HT-29 (cell line): ENCODE measurements at places on chromosomes 7 and 10. TPM values are rescaled to one million over a fixed set of nuclear protein-coding genes. Genes with fewer than 3 reads are reported as not detected.

GRCh38 chr10:74786126-74786525 is 40.3 kb upstream of the KAT6B start:
- peak; percentile 22 for DNase-seq

DNA sequence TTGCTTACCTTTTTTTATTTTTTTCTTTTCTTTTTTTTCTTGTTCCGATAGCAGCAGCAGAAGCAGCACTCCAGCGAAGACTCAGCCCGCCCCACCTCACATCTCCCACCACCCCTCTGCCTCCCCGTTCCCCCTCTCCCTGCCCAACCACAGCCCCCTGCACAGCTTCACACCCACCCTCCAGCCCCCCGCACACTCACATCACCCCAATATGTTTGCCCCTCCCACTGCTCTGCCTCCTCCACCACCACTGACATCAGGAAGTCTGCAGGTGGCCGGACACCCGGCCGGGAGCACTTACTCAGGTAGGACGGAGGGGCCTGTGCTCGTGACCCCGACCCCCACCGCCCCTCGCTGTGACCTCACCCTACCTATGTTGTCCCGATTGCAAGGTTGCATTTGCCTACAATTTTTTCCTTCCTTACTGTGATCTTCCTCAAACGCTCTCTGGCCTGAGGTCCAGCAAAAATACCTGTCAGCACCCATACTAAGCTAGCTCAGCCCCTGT is 367.2 kb upstream of the GALNT17 start:
- DNase-seq, result no peak

DNA sequence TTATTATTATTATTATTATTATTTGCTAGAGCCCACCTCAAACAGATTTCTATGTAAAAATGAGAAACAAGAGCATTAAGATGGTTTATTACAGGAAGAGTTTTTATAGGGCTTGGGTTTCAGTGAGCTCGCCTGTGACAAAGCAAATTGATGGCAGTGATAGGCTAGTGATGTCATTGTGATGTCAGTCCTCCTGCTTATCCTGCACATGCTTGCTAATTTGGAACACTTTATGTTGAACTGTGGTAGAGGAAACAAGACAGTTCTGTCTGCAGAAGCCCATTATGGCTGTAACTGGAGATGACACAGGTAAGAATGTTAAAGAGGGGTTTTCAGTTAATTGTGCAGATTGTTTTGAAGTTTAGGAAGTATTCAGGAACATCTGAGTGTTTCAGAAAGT is 68.3 kb downstream of the CREM start:
- peak; percentile 4 for DNase-seq

DNA sequence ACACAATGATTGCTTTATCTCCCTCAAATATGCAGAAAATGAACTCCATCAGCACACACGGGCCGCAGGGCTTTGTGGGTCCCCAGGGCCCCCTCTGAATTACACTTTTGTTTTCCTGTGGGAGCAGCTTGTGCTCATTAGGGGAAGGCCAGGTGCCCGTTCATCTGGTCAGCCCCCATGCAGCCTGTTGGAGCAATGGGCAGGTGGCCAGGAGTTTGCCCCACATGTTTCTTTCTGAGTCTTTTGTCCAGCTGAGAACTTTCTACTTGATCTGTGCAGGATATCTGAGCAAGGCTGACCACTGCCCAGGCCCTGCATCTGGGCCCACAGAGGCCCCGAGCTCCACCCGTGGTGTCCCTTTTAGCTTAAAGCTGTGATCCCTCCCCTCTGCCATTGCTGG is 105.3 kb upstream of the FAM20C start:
- no peak for DNase-seq

GRCh38 chr7:786472-787255 is 45.6 kb upstream of the SUN1 start:
- peak; percentile 73 for DNase-seq

- no peak for DNase-seq
Observed at GRCh38 chr10:77591238-77591880, 46.2 kb downstream of the KCNMA1 start.

DNA sequence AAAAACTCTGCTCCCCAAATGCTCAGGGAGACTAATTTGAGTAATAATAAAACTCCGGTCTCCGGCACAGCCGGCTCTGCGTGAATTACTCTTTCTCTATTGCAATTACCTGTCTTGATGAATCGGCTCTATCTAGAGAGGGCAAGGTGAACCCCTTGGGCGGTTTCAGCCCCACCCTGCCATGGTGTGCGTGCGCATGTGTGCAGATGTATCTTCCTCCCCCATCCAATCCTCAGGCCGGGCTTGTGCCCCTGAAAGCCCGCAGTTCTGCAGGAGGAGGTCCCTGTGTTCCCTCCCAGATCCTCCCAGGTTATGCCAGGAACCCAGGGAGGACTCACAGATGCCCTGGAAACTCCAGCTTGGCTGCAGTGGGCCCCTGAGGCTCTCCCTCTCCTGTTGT is 48.3 kb upstream of the MYL10 start:
- DNase-seq, result no peak

DNA sequence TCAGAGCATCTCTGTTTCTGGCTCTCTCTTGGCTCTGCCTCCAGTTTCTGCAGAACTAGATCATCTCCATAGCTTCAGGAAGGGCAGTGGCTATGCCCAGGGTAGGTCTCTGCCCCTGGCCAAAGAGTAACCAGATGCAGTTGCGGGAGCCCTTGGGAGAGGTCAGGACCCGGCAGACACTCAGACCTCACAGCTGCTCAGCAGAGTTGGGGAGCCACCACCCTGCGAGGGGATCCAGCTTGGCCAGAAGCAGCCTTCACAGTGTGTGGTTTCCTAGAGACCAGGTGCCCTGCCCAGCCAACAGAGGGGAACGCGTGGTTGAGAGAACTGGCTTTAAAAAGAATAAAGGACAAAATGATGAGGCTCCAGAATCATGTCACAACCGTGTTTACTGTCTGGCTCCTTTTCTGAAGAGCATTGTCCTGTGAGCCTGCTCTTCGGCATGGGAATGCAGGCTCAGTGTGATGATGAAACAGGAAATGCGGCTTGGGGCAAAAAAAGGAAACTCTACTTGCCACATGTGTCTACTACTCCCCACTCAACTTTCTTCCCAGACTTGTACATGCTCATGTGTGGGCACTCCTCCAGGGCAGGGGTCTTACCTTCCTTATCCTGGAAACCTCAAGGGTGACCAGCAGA is 243.1 kb downstream of the INHBA start:
- no peak for DNase-seq

GRCh38 chr10:80201608-80202141 is 3.7 kb downstream of the ANXA11 start:
- DNase-seq, result no peak

DNA sequence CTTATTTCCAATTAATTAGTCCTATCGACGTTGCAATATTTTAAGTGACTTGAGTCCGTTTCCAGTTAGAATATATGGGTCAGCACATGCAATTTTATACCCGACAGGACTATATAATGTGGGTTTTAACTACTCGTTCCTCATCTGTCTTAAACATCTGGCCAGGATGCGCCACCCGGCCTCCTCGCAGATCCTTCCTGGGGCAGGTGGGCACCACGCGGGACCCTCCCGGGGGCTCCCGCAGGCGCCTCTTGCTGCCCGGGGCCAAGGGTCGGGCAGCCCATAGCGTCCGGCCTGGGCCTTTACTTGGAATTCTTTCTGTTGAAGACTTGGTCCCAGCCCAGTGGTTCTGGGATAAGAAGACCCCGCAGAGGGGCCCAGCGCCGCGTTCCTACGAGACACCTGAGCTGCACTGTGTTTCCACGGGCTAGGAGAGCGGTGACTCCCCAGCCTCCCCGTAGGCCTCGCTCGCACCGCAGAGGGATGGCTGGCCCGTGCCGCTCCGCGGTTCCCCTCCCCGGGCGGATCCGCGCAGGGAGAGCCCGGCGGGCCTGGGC is 10.1 kb upstream of the MNX1 start:
- no peak for DNase-seq

DNA sequence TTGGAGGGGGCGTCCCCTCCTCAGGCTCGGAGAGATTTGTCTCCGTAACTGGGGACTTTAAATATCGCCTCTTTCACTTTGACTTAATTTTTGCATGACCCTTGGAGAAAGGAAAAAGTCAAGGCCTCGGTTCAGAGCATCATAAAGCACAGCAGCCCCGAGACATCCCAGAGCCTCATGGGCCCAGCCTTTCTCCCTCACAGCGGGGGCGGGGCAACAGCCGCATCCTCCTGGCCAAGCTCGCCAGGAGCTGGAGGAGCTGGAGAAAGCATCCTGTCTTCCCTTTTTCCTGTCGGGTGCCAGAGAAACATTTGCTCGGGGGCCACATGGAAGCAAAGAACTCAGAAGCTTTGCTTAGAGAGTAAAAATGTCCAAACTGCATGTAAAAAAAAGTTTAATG is 43.6 kb upstream of the DPYSL4 start:
- DNase-seq, result no peak

DNA sequence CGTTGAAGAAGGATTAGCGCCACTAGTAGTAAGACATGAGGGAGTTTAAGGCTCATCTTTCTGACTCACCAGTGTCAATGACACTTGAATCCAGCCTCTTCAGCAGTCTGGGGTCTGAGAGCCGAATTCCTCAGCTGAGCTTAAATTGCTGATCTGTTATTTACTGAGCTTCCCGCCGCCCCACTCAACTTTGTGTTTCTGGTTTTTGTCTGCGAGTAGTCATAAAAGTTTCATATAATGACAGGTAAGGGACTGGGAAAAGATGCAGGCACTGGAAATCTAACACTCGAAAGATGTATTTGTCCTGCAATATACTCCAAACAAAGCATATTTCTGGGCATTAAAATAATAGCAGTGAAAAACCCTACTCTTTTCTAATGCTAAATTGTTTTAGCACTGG is 51.2 kb upstream of the RELN start:
- DNase-seq, result no peak

GRCh38 chr10:88491314-88491713 is 91.8 kb downstream of the RNLS start:
- no peak for DNase-seq

DNA sequence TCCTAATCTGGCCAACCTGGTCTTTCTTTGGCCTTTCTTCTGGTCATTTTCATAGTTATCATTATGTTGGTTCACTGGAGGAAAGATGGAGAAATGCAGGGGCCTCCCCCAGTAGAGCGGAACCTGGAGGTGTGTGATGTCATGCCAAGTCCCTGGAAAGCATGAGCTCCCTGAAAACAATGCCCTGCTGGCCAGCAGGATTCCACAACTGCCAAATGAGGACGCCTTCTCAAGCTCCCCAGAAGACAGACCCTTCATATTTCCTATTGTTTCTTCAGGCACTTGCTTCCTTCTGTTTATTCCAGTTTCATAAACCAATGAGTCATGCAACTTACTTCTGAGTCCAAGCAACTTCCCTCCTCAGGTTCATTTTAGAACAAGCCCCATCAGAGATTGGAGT is 339.0 kb downstream of the GATA3 start:
- DNase-seq, result no peak

GRCh38 chr7:47007471-47007870 is 574.4 kb downstream of the TNS3 start:
- no peak for DNase-seq

AASS gene
- total RNA-seq, result 0.18 and 0.23 TPM in 2 replicates

GLI3 gene
- not detected in 2 replicates for total RNA-seq

MRLN gene
- total RNA-seq, result not detected in 2 replicates

CPA4 gene
- total RNA-seq, result not detected in 2 replicates

FAS gene
- 2.5 and 4.3 TPM in 2 replicates for total RNA-seq

VGF gene
- 0.39 and 0.48 TPM in 2 replicates for total RNA-seq

NUTM2E gene
- total RNA-seq, result not detected in 2 replicates

TAS2R3 gene
- total RNA-seq, result 0.16 and 0.97 TPM in 2 replicates

SERPINE1 gene
- total RNA-seq, result 4.6 and 5.0 TPM in 2 replicates

CCDC172 gene
- not detected in 2 replicates for total RNA-seq

ADRA2A gene
- 16.3 and 20.5 TPM in 2 replicates for total RNA-seq
